ENCODE measurements at places on chromosomes 12 and 14. TPM values are rescaled to one million over a fixed set of nuclear protein-coding genes. Genes with fewer than 3 reads are reported as not detected.

GRCh38 chr12:20576528-20576927, 118.6 kb upstream of the SLCO1C1 start:
- DNase-seq: no peak

- no peak for DNase-seq
Measured at GRCh38 chr14:22518073-22518472, 71.0 kb downstream of the DAD1 start.

DNA sequence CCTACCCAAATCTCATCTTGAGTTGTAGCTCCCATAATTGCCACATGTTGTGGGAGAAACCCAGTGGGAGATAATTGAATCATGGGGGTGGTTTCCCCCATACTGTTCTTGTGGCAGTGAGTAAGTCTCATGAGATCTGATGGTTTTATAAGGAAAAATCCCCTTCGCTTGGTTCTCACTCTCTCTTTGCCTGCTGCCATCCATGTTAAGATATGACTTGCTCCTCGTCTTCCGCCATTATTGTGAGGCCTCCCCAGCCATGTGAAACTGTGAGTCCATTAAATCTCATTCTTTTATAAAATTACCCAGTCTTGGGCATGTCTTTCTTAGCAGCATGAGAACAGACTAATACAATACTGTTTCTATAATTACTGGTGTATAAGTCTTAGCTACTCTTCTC, 6.5 kb upstream of the BCAT1 start:
- no peak for DNase-seq

- DNase-seq: no peak
Measured at GRCh38 chr12:66092559-66093269, 37.8 kb downstream of the LLPH start.

GRCh38 chr12:118136559-118137003, 657 bp downstream of the PEBP1 start:
- DNase-seq: peak; percentile 58

GRCh38 chr12:49662998-49663843, 39.9 kb downstream of the PRPF40B start:
- peak; percentile 61 for DNase-seq

The MFAP5 gene
- total RNA-seq: 17.0 TPM

The PARP11 gene
- 20.7 TPM for total RNA-seq

The CLEC2D gene
- 32.6 TPM for total RNA-seq
